ENCODE measurements at places on chromosomes 12 and 14.

DNA sequence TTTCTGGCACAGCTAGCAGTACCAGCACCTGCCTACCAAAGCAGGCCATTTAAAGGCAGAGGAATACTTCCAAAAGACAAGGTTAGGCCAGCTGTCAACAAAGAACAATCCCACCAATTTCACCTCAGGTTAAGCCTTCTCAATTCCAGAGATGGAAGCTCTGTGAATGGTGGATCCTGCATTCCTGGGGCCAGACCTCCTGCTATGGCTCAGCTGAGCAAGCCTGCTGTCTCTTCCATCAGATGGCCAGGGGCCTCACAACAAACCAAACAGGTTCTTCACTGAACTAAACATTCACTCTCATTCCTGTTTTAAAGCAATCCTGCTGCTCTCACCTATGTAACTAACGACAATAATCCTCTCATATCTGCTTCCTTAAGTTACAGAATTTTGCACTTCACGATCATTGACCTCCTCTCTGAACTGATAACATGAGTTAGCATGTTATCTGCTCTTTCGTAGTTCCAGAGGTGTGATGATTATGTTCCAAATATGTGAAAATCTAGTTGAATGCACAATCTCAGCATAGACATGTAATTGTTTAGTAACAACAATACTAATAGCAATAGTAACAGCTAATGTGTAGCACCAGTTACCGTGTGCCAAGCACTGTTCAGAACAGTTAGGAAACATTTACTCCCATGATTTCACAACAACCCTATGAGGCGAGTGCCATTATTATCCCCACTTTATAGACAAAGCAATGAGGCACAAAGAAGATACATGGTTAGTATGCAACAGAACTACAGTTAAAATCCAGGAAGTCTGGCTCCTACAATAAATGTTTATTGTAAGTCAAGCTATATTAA is 73.2 kb downstream of the SLC2A13 start:
- no peak for DNase-seq

GRCh38 chr14:90788031-90788430 is 28.2 kb downstream of the TTC7B start:
- no peak for DNase-seq

DNA sequence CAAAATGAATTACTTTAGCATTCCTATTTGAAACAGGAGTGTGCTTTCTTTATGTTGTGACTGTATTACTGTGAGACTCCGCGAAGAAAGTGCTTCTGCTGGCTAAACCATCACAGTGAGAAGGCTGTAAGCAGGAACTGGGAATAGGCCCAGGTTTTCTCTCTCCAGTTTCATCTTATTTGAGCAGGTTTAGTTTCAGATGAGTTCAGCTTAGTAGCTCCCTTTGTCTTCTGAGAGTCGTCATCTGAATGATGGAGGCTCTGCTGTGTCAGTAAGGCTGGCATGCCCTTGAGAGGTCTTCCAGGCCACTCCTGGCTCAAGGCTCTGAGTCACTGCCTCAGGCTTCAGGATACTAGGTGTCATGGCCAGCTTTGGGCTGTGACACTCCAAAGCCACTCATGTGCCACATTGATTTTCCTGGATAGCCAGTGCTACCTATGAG is 205.6 kb upstream of the RGS6 start:
- DNase-seq: peak; percentile 39

DNA sequence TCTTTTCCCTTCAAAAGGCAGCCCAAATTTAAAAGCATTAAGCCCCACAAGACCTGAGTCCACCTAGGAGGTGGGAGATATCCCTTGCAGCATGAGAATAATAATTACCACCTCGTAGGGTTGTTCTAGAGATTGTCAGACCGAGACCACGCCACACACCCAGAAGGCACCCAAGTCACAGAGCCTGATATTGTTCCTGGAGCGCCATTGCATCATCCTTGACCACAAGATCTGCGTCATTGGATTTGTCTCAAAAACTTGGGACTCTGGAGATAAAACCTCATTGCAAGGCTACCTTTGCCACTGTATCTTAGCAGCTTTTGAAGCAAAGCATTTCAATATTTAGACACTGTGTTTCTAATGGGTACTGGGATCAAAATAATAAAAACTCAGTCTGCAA is 29.4 kb upstream of the PPP2R5C start:
- DNase-seq: no peak
